ENCODE measurements at places on chromosomes 6 and 20.

- peak; percentile 80 for DNase-seq
Measured at GRCh38 chr20:49508435-49509199, 26.1 kb upstream of the KCNB1 start.

DNA sequence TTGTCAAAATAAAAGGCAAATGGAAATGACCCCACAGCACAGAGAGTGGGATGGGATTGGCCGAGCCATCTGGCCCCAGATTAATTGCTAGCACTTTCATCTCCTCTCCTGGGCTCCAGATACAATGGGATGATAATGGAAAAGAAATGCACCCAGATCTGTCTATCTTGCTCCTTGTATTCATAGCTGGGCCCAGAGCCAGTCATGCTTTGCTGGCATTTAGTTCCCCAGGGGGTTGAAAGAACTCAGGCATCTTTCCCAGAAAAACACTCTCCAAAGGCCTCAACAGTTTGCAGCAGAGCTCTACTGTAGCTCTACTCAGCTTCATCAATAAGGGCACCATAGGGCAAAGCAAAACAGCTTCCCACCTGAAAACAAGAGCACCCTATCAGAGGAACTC lies 116.0 kb upstream of the FOXA2 start:
- no peak for DNase-seq

GRCh38 chr6:157600807-157601206 lies 219.8 kb downstream of the ZDHHC14 start:
- DNase-seq = no peak

GRCh38 chr6:159617444-159617843 lies 75.6 kb downstream of the SOD2 start:
- DNase-seq = no peak

- DNase-seq = no peak
Measured at GRCh38 chr6:1654054-1654453, 44.3 kb downstream of the FOXC1 start.

- no peak for DNase-seq
Measured at GRCh38 chr6:106702046-106702445, 72.7 kb downstream of the QRSL1 start.

DNA sequence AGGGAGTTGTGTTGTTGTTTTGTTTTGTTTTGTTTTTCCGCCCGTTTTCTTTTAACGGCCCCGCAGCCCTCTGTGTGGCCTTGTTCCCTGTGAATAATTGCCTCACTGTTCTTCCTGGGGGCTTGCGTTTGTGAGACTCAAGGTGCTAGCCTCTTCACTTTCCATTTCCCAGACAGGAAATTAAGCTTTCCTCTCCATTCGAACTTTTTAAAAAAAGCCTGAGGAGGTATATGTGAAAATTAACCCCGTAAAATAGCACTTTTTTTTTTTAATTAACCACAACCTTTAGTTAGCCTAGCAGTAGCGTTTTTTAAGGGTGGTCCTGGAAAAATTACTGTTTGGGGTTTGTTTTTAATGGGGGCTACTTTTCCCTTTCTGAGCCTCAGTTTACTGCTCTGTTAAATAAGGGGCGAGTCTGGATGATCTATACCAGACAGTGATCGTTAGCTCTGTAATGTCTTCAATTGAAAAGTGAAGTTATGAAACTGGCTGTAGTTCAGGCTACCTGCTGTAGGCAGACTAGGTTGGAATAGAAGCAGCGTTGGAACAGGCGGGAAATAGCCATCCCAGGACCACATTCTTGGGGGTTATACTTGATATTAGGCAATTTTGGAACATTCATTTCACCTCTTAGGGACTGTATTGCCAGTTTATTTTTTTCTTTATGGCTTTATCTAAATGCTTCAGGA lies 1.7 kb downstream of the STX16 start:
- no peak for DNase-seq

GRCh38 chr6:96075826-96076225 lies 60.1 kb downstream of the FUT9 start:
- no peak for DNase-seq

- no peak for DNase-seq
Measured at GRCh38 chr6:17580518-17581048, 19.5 kb upstream of the FAM8A1 start.

DNA sequence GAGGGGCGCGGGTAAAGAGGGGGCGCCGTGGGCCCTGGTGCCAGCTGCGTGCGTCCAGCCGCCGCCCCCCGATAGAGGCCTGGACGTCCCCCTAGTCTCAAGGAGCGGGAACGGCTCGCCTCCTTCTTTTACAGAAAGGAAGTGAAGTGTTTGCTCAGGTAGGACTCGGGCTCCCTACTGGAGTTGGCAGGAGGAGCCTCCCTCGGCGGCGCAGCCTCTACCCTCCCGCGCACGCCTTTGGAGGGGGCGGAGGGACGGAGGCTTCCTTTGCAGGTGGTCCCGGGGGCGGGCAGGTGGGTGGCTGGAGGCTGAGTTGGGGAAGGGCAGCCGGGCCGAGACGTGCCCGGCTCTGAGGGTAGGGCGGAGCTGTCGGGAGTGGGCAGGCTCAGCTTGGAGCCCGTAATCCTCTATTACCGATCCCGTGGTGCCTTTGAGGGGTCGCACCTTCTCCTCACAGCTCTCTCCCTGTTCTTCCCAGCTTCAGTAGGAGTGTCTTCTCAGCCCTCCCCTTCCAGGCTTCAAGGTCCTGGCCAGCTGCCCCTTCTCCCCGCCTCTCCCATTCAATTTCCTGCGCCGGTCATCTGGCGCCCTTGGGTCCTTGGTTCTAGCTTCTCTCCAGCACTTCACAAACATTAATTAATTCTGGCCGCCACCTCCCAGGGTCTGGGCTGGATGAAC lies 728 bp downstream of the ITPR3 start:
- no peak for DNase-seq

DNA sequence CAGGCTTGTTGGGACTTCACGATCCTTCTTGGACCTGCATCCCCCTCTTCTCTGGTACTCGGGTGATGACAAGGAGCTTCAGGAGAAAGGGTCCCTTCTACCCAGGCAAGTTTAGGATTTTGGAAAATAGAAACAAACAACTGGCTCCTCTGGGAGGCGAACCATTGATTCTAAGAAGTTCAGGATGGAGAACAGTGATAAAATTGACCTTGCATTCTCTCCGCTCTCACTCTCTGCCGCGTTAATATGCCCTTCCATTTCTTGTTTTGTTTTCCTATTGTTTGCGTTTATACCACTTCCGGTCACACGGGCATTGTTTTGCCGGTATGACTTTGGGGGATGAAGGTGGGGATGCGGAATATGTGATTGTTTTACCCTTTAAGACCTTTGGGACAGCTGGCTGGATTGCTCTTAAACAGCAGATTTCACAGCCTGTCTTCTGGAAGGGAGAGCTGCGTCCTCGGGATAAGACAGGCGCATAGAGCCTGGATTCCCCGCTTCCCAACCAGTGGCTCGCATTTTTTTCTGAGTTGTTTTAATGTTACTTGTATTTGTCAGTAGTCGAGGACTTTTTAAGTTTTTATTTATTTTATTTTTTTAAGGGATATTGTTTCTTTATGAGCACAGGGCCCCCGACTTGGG lies 144.3 kb upstream of the ZNF184 start:
- no peak for DNase-seq

- no peak for DNase-seq
Measured at GRCh38 chr6:34695729-34696188, 808 bp downstream of the ILRUN start.

DNA sequence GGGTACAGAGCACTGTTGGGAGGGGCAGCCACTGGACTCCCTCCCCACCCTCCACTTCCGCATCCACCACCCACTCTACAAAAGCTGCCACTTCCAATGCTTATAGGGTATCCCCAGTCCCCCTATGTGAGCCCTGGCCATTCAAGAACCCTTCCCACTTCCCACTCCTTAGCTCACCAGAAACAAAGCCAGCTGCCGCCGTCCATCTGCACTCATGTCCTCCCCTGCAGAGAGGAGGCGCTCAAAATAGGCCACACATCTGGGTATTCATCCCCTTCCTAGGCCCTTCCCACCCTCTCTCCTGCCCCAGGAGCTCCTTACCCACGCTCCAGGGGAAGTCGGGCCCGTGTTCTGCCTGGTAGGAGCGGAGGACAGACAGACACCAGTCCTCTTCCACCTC lies 6.5 kb upstream of the LY6G5C start:
- no peak for DNase-seq

DNA sequence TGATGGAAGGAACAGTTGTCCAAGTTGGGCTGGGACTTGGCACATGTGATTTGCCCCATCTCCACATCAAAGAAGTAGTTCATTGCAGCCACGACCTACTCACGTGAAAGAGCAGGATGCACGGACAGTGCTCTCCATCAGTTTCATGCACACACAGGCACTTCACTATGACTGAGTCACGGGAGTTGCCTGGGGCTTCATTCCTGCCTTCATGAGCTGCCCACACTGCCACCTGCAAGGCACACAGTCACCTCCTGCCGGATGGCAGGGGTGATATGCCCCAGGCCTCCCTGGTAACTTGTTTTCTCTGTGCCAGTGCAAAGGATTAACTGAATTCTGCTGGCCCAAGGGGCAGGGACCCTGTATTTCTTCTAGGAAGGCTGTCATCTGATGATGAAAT lies 22.8 kb downstream of the CST5 start:
- DNase-seq = no peak

GRCh38 chr6:45640081-45640491 lies 262.4 kb upstream of the SUPT3H start:
- DNase-seq = no peak

- no peak for DNase-seq
Measured at GRCh38 chr6:33882154-33882553, 78.4 kb upstream of the MLN start.

DNA sequence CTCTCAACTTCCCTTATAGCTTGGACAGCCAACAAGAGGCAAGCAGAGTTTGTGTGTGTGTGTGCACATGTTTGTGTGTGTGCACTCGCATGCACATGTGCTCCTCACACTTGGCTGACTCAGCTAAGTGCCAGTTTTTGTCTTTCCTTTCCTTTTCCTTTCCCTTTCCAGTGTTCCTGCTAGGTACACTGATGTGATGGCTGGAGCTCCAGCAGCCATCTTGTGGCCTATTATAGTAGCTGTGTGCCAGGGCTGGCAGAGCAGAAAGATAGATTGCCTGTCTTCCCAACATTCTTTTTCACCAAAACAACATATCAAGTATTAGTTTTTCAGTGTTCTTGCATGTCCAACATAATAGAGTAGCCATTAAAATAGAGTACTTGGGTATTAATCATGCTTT lies 79.5 kb downstream of the AK9 start:
- no peak for DNase-seq

- DNase-seq = no peak
Measured at GRCh38 chr20:15739035-15739434, 834.2 kb downstream of the KIF16B start.

DNA sequence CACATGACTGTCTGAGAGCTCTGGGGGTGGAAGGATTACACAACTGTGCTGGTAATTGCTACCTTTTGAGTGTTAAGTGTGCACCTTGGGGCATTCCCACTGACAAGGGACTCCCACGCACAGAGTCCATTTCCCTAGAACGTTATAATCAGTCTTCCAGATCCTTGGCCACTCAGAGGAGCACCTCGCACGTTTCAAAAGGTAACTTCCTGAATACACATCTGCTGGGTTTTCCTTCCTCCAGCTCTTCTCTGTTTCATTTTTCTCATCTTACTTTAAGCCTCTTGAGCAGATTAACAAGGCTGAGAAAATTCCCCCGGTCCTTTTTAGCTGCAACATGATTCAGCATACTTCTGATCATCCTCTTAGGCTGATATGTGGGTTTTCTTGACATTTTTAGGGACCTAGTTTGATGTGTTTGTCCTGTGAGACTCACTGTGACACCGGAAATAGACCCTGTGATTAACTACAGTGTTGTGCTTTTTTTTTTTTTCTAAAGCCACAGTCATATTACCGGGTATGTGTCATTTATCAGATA lies 98.4 kb upstream of the DUSP22 start:
- no peak for DNase-seq

DNA sequence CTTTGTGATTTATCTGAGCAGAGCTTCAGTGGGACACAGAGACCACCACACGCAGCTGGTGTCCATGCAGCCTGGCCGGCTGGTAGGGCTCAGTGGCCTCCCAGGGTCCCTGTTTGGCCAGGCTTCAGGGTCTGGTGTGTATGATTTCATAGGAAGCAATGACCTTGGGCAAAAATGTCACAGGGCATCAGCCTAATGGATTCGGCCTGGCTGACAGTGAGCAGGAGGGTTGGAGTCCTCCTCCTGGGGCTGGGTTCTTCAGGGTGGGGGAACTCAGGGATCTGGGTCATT lies 47.7 kb downstream of the UBE2V1 start:
- no peak for DNase-seq
